Stimulated activated CD4-positive, alpha-beta T cell treated with anti-CD3 and anti-CD28 coated beads, Interleukin-12 subunit alpha, Interleukin-12 subunit beta, amount 100 ng/mL, for 24 hours (primary cell): ENCODE measurements at places on chromosomes 1 and 21.

- no peak for DNase-seq
Measured at GRCh38 chr1:200969726-200970561, 53.6 kb downstream of the KIF21B start.

DNA sequence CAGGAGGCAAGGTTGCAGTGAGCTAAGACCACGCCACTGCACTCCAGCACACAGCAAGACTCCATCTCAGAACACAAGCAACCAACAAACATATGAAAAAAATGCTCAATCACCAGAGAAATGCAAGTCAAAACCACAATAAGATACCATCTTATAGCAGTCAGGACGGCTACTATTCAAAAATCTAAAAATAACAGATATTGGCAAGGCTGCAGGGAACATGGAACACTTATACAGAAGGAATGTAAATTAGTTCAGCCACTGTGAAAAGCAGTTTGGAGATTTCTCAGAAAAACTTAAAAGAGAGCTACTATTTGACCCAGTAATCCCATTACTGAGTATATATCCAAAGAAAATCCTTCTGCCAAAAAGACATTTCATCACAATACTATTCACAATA, 27.6 kb upstream of the POGK start:
- no peak for DNase-seq

GRCh38 chr1:49436865-49437264, 586.9 kb downstream of the AGBL4 start:
- DNase-seq, result no peak

DNA sequence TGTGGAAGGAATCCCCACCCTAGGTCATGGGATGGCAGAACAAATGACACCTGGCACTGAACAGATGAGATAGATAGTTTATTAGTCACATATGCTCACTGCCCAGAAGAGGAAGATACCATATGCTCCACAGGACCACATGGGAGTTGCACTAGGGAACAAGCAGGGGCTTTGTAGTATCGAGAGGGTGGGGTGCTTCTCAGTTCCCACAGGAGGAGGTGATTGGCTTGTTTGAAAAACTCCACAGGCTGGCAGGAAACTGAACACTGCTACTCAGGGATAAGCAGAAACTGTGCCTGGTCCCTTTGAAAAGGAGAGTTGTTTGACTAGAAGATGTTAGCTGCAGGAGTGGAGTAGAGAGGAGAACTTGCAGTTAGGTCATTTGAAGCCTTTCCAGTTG, 31.9 kb upstream of the RXRG start:
- no peak for DNase-seq

DNA sequence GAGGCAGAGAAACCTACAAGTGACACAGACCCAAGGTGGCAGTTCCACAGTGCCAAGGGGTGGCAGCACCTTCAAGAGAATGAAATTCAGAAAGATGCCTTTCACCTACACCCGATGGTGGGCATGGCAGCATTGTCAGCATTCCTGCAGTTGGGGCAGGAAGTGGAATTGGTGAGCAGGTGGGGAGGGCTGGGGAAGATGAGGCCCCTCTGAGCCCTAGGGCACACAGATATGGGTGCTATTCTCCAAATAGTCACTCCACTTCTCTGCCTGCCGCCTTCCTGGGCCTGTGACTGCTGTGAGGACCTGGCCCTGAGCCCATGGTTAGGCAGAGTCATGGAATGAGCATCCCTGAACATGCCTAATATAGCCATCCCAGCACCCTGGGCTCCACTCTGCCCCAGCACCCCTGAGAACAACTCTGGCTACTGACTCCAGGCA, 8.3 kb downstream of the SHISA4 start:
- DNase-seq, result no peak

GRCh38 chr1:92968138-92969032, 7.1 kb upstream of the DIPK1A start:
- DNase-seq, result no peak

GRCh38 chr1:217040711-217041455, 317.7 kb upstream of the ESRRG start:
- no peak for DNase-seq

- DNase-seq, result no peak
Measured at GRCh38 chr1:158095737-158096335, 84.9 kb upstream of the CD1D start.

GRCh38 chr1:109817881-109818270, 54.2 kb upstream of the EPS8L3 start:
- no peak for DNase-seq

DNA sequence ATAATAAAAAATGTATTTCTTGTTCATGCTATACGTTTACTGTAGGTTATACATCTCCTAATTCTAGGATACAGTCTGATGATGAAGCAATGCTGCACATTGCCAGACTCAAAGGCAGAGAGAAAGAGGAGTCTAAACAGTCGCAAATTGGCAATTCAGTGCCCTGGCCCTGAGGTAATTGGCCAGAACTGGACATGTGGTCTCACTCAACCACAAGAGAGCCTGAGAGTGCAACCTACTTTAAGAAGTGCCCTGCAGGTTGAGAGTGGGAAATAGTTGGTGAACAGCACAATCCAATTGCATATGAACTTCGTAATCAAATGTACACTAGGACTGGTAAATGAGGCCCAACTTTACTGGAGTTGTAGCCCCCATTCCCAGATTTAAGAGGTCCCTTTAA, 5.0 kb upstream of the SLC35A3 start:
- DNase-seq, result no peak

- DNase-seq, result no peak
Measured at GRCh38 chr1:54681358-54681757, 34.3 kb upstream of the TTC4 start.

- DNase-seq, result no peak
Measured at GRCh38 chr1:236568285-236568894, 35.9 kb downstream of the HEATR1 start.

DNA sequence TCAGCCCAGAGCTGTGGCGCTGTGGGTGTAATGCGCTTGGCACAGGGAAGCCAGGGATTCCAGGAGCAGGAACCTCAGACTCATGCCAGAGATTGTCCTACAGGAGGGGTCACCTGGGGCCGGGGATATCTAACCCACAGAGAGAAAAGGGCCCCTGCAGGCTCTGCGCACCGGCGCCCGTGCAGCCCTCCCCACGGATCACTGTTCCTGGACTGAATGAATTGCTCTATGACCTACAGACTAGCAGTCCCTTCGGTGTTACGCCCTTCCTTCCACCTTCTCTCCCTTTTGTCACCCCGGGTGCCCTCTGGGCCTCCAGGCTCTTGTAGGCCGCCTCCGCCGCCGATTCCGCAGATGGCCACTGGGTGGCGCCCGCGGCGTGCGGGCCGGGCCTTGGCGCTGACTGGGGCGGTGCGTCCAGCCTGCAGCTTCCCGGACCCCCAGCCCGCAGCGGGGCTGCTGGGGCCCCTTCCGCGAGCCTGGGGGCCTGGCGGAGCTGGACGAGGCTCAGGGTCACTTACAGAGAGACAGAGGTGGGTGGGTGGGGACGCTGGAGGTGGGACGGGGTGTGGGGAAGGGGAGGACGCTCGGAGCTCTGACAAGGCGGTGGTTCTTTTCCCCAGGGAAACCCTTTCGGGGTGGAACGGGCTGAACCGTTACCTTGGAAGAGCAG, 101.3 kb downstream of the IER5 start:
- DNase-seq, result peak; percentile 57
